ENCODE measurements at places on chromosomes 3 and 15.

- DNase-seq, result no peak
Measured at GRCh38 chr3:171615686-171616085, 155.5 kb upstream of the TNIK start.

GRCh38 chr3:111311126-111311525, 230.9 kb upstream of the CD96 start:
- DNase-seq, result no peak

- DNase-seq, result no peak
Measured at GRCh38 chr3:17514597-17514996, 227.8 kb downstream of the TBC1D5 start.

- no peak for DNase-seq
Measured at GRCh38 chr3:165210727-165211126, 14.5 kb upstream of the SLITRK3 start.

GRCh38 chr15:67175643-67176071, 78.8 kb downstream of the AAGAB start:
- peak; percentile 48 for DNase-seq

GRCh38 chr15:66655997-66656396, 46.0 kb upstream of the SMAD6 start:
- no peak for DNase-seq

DNA sequence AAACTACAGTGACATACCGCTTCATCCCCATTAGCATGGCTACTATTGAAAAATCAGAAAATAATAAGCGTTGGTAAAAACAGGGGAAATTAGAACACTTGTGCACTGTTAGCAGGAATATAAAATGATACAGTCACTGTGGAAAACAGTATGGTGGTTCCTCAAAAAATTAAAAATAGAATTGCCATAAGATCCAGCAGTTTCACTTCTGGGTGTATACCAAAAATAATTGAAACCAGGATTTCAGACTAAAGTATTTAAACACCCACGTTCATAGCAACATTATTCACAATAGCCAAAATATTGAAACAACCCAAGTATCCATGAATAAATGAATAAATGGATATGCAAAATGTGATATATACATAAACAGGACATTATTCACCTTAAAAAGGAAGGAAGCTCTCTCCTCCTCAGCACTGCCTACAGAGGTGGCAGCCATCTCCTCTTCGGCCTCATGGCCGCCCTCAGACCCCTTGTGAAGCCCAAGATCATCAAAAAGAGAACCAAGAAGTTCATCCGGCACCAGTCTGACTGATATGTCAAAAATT, 34.1 kb downstream of the NGLY1 start:
- no peak for DNase-seq

DNA sequence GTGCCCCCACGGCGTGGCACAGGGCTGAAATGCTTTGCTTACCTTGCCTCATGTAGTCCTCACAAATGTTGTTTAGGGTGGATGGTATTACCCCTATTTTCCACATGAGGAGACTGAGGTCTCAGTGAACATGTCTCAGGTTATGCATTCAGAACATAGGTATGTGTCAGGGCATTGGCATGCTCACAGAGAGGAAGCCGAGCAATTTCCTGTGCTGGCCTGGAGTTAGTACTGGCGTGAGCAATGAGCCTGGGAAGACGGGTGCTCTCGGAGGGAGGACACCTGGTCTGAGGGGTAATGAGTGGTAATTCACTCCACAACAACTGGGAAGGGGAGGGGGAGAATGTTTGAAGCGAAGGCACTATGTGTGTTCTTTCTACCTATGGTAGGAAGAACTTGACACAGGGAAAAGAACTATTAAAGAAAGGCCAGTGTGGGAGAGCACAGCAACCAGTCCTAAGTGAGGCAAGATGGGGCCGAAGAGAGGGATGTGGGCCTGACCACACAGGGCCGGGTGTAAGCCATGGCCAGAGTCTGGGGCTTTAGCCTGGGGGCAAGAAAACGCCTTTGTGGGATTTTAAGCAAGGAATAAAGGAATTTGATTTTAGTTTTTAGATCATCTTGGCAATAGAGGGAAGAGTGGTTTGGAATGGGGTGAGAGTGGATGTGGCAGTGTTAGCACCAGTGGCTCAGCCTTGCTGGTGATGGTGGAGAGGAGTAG, 4.9 kb upstream of the FAM131A start:
- peak; percentile 85 for DNase-seq
